ENCODE measurements at places on chromosomes 4 and X. TPM values are rescaled to one million over a fixed set of nuclear protein-coding genes. Genes with fewer than 3 reads are reported as not detected.

ASB11 gene
- total RNA-seq, result not detected

GIMD1 gene
- not detected for total RNA-seq

PCDH7 gene
- 306 TPM for total RNA-seq

PCSK1N gene
- total RNA-seq, result 15.2 TPM

RBMX2 gene
- total RNA-seq, result 14.2 TPM

ZCCHC18 gene
- total RNA-seq, result 12.3 TPM

ARHGAP6 gene
- total RNA-seq, result 33.7 TPM

MTMR8 gene
- total RNA-seq, result 2.8 TPM

TLR2 gene
- 7.6 TPM for total RNA-seq

DNA sequence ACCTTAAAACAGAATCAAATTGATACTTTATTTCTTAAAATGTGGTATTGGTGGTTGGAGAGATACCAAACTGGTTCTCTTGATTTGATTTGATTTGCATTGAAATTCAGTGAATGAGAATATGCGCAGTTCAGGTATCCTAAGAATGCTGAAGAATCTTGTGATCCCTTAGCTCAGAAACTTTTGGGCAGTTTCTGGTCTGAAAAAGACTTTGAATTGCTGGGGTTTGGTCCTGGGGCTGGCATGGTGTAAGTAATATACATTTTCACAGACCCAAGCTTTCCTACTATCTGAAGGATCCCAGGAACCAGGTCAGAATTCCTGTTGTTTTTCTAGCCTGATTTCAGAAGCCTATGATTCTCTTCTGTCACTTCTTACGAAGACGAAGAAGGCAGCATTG is 6.6 kb downstream of the RAB33B start:
- DNase-seq, result no peak

DNA sequence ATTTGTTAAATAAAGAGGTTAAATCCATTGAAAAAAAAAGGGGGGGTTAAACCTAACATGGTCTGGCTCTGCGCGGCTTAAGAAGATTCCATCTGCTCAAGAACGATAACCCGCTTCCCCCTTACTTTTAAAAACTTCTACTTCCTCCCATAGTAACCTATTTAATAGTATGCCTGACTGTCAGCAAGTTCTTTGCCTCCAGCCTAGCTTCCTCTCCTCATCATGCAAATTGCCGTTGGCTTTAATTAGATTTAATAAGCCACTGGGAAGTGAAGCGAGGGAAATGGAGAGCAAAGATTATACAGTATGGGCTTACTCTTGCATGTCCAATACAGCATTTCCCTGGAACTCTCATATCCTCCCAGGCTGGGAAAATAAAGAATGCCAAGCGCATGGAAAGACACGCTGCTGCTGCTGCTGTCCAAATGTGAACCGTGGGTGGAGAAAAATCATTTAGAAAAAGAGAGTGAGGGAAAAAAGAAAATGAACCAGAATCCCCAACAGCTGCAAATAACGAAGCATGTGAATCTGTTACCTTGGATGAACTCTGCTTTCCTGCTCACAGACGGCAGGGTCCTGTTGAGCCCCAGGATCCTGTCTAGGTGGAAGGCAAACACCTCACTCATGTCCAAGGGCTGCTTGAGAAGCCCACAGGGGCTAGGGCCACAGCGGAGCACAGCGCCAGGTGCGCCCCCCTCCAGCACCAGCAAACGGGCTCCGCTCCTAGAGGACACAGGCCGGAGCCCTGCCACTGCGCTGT is 2.7 kb downstream of the GASK1B start:
- DNase-seq, result no peak

DNA sequence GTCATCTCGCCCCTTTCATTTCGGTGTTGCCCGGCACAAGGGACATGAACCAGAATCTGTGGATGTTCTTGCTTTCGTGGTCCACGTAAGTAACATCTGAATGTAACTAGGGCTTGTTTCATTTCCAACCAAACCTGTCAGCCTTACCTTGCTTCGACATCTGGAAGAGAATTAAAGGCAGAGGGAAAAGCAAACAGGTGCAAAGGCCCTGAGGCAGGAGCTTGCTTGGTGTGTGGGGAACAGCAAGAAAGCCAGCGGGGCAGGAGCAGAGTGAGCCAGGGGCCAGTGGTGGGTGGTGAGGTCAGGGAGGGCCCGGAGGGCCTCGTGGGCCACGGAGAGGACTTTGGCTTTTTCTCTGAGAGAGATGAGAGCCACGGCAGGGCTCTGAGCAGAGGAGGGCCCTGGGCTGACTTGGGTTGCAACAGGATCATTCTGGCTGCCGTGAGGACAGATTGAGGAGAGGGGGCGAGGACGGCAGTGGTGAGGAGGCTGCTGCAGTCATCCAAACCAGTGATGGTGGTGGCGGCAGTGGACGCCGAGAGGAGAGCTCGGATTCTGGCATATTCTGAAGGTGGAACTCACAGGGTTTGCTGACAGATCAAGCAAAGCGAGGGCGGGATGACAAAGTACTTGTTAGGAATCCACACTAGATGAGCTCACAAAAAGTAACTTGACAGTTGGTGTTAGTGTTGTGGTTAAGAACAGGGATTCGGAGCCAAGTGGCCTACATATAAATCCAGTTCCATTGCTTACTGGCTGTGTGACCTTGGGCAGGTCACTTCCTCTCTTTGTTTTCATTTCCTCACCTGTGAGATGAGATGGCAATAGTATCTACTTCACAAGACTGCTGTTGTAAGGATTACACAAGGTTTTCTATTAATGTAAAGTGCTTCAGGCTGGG is 6.8 kb upstream of the WDR13 start:
- no peak for DNase-seq

DNA sequence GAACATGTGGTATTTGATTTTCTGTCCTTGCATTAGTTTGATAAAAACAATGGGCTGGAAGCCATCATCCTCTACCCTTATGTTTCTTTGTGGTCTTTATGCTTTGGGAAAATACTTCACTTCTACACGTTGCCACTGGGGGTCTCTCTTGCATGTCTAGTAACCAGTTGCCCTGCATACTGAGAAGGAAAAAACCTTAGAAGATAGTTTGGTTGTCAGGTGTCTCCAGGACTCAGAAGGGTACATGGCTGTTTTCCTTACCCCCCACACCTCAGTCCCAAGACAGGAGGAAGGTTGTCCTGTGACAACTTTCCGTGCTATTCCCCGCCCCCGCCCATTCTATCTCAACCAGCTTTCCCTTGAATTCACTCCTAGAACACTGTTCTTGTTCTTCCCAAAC is 62.1 kb upstream of the LANCL3 start:
- no peak for DNase-seq

GRCh38 chr4:10161146-10161545 is 44.5 kb upstream of the WDR1 start:
- DNase-seq, result no peak

- DNase-seq, result no peak
Measured at GRCh38 chrX:135484641-135485289, 35.7 kb upstream of the INTS6L start.

DNA sequence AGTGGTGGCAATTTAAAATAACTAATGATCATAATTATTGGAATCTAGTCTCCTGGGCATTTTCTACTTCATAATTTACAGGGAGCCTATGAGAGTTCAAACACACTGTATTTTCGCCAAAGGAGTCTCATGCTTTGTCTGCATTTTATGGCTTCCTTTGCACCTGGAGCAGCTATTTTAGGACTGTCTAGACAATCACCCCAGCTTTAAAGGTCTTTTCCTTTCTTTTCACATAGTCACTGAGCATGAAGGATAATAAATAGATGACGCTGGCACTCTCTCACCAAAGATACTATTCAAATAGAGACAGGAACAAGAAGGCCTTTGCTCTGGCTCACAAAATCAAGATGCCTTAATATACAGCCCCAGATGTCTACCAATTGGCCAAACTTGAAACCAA is 43.0 kb downstream of the AMELX start:
- DNase-seq, result no peak

DNA sequence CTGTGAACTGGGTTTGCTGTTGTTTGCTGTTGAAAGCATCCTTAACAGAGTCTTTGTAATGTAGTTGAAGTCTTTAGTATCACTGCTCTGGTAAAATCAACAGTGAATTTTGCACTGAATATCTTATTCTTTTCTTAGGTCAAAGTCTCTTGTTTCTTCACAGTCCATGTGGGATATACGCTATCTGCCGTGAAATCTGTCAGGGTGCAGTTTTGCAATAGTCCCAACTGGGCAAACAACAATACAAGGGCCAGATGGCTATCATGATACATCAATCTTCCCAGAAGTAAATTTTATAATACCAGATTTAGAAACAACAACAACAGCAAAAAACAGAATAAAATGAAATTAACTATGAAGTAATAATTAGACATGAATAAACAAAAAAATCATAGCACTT is 123.5 kb downstream of the PPARGC1A start:
- no peak for DNase-seq

DNA sequence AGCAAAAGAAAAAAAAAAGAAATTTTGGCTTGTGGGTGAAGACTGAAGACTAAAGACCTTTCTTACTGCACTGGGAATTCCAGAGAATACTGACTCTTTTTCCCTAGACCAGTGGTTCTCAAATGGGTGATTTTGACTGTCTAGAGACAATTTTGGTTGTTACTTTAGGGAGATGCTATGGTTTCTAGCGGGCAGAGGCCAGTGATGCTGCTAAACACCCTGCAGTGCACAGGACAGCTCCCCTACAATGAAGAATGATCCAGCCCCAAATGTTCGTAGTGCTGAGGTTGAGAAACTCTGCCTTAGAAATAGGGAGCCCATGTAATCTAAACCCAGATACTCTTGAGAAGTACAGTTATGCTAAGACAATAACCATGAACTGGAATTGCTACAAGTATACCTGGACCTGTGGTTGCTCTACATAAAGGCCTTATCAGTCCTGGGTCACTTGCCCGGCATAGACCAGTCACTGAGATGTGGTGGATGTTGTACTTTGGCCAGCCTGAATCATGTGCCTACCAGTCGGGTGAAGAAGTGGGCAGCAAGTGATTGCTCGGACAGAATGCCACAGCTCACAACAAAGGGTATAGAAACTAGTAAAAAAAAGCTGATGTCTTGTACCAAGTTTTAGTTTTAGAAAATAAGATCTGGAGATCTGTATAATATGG is 16.0 kb downstream of the ARHGAP10 start:
- no peak for DNase-seq

DNA sequence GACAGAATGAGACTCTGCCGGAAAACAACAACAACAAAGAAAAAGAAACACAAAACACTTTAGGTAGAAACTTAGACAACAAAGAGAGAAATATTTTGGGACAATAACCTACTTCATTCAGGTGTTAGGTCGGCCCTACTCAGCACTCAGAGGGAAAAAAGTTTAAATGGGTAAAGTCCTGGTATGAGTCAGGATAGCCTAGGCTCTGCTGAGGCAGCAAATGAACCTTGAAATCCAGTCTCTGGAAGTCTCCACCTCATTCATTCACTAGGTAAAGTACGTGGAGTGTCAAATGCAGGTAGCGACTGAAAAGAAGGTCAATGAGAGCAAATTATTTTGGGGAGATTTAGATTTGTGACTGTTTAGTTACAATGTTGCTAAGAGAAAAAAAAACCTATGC is 127.4 kb downstream of the FHDC1 start:
- DNase-seq, result no peak

- no peak for DNase-seq
Measured at GRCh38 chr4:127000846-127001245, 631.9 kb upstream of the INTU start.

DNA sequence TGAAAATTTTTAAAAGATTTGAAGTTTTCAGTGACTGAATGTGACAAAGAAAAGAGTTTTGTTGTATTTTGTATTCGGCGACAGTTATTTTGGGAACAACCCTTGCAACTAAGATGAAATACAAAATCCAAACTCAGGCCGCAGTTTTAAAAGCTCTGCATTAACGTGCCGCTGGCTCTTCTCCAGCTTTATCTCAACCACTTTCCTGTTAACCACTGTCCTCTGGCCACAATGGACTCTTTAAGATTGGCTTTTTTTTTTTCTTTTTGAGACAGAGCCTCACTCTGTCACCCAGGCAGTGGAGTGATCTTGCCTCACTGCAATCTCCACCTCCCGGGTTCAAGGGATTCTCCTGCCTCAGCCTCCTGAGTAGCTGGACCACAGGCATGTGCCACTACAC is 22.1 kb upstream of the AMTN start:
- no peak for DNase-seq

GRCh38 chr4:88843067-88843685 is 145.5 kb upstream of the NAP1L5 start:
- no peak for DNase-seq

Measured in esophagus muscularis mucosa (tissue), 4 donors.